ENCODE measurements at places on chromosomes 4 and X.
A peak's percentile ranks its signal among the peaks of the same experiment; 100 is the strongest.

DNA sequence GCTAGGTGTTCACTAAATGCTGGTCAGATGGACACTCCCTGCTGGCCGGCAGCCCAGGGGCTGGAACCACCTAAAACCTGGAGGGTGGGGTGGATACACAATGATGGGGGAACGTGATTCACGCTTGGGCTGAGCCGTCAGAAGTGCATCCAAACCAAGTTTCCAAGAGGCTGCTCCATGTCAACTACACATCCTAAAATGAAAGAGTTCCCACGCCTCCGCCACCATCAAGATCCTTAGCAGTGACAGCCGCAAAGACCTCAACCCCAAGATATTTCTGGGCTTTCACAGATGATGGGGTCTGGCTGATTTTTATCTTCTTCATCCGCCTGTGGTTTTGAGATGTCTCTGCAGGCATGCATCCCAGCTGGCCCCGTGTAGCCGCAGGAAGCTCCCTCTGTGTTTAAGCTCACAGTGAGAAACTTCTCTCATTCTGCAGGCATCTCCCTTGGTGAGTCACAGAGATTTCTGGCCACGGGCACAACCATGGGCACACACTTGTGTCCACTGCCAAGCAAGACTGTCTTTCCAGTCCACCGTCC is 84.4 kb downstream of the HTRA3 start:
- no peak for DNase-seq

- DNase-seq = no peak
These were observed 821.3 kb downstream of the TRIML1 start for GRCh38 chr4:188960411-188961093.

DNA sequence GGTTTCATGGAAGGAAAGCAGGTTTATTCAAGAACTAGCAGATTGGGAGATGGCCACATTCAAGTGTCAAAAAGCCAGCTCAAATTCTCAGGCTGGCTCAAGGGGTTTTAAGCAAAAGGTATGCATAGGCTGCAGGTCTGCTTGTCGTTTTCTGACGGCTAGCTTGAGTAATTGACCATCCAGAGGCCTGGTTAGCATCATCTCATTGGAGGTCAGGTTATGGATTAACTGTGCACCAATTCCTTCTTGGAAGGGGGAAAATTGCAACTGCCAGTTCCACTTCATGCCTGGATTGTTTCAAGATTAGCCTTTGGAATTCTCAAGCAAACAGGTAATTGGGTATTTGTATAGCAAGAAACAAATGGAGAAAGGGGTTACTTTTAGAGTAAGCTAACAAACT is 62.1 kb downstream of the FUNDC1 start:
- DNase-seq = no peak

GRCh38 chr4:67723949-67724348 is 23.0 kb upstream of the UBA6 start:
- no peak for DNase-seq

DNA sequence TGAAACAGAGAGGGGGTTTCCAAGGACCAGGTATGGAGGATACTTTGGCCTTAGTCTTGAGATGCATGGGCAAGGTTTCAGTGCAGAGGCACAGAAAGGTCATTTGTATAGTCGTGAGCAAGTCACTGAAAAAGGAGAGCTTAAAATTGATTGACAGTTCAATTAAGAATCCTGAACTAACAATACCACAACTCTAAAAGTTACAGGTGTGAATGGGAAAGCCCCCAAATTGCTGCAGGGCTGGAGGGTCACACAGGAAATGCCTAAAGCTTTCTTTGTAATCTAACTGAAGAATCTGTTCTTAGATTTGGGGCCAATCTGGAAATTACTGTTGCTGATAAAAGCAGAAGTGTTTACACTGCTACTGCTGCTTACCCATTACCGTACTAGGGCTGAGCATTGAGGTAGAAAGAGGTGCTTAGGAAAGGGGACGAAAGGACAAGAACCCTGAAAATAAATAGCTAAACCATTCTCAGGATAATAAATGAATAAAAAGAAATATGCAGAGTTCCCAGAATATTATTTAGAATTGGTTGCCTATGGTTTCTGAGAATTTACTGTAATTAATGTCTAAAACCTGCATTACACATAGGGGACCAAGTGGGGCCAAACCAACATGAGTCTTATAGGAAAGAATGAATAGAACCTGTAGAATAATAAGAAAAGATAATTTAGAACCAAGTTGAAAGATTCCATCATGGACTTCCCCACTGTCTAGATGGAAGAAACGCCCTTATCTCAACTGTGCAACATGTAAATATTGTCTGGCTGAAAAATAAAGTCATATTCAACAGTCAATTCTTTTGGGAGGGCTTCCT is 91.9 kb upstream of the PPP1R2C start:
- no peak for DNase-seq

DNA sequence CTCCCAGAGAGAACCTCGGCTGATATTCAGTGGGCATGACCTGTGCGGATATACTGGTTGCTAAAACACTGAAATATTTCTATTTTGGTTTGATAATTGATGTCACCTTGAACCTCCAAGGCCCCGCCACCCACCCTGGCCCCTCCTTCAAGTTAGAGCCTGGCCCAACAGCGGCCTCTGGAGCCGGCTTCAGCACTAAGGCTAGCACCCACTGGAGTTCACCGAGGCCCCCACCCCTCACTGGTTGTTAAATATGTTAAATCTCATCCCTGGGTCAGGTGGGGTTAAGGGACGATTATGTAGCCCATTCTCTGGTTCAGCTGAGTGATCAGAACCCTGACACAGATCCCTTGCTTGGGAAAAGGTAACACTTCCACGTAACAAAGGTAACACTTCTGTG is 24.3 kb downstream of the SEL1L3 start:
- DNase-seq = no peak

- DNase-seq = no peak
These were observed 1239.1 kb upstream of the TENM3 start for GRCh38 chr4:181004056-181004455.

DNA sequence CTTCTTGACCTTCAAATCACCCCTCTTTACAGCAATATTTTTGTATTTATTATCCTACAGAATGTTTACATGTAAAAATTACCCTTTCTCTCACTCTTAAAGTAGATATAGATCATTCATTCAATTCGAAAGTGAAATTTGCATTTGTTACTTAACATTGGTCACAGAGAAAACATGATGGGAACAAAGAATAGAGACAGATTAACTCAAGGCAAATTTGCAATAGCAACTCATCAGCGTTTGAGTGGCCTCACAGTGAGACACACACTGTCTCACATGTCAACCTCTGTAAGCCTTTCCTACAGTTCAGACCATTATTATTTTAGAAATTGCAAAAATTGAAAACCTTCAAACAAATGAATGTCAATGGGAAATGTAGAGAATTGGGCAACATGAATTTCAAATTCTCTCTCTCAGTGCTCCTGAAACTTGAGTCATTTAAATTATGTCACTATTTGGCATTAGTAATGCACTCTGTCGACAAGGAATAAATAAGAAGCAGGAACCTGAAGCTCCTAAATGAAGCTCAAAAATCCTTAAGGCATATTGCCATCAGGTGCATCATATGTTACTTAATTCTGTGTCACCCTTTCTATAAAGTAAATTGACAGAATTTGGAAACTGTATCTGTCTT is 148.3 kb upstream of the ANXA10 start:
- no peak for DNase-seq

DNA sequence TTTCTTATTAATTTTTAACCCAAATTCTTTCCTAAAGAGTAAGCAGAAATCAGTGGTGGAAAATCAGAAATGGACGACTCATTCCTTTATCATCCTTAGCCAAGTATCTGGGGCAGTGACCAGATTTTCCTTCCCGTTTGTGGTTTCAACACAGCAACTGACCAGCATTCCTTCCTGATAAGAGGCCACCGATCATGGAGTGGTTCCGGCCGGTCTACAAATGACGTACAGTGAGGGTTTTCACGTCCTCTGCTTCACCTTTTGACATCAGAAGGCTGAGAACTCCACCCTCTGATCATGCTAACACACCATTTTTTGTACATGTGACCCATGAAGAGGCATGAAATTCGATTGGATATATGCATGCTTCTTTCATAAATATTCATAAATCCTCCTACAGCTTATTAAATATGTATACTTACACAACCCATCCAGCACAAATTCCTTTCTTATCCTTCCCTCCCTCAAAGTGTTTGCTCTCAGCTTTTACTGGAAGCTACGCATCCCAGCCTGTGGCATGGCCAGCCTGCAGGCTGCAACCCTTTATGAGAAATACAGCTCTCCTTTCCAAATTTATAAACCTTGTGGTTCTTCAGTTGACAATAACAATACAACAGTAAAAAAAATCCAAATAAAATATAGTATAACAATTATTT is 173.0 kb upstream of the CASK start:
- DNase-seq = no peak

DNA sequence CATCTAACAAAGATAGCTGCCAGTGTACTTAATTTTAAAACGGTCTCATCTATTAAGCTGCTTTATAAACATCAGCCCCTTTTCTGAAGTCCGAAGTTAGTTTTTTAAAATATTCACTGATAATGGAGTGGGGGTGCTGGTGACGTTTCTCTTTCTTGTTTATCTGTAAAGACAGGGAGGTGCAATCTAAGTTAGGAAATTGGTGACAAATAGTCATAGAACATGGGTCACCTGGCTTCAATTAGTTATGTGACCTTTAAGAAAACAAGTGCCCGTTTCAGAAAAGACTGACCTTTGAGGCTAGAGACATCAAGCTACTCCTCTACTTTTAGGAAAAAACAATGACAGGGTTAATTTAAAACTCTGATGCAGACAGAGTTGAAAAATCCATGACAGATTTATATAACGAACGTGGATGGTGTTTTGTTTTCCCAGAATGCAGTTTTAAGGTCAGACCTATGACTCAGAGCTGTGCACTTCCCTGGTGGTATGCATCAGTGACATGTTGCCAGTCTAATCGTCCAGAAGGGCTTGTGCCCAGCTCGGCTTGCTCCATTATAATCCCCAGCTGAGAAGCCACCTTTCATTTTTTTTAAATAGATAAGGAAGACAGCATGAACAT is 38.2 kb downstream of the FHL1 start:
- DNase-seq = no peak

DNA sequence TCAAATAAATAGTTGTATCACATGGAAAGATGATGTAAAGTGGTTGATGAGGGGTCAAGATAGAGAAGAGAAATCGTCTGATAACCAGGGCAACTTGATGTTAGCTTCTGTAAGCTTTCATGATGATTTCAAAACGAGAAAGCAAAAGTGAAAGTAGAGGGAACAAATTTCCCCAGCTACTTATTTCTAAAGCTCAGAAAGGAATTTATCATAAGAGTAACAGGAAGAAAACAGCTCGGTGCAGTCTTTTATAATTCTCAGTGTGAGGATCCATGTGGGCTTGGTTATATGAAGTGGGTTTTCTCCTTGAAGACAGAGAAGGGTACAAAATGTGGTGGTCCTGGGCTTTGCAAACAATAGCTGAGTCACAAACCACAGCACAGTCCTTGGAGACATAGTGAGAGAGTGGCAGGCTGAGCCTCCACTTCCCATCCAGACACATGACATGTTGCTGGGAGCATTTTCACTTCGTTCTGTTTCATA is 32.1 kb upstream of the GLRA2 start:
- DNase-seq = peak; percentile 43

DNA sequence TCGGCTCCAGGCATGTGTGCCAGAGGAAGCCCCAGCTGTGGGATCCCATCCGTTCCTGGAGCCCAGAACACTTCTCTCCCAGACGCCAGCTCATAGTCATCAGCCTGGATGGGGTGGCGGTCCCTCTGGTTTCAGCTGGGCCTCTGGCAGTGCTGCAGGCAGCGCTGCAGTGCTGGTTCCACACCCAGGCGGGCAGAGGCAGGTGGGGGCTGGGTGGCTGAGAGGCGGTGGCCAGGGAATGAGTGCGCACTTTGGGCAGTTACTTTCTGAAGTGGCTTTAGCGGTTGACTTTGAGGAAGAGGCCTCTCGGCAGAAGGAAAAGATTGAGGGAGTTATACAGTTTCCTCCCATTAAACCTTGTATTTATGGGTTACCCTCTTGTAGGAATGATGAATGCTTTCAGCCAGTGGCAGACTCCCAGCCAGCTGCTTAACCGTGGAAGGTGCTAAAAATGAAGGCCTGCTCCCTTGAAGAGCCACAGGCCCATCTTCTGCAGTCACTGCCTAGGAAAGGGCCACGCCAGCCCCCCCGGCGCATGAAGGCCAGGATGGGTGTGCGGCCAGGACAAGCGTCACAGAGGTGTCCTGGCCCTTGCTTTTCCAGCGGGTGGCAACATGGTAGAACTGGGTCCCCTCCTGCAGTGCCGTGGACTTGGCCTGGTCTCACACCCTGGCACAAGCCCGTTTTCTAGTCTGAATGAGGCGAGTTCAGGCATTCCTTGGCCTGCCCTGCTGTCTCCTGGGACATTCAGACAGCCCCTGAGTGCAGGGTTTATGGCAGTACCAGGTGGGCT is 9.9 kb downstream of the TADA2B start:
- no peak for DNase-seq

GRCh38 chr4:168887809-168888208 is 122.2 kb downstream of the CBR4 start:
- no peak for DNase-seq

DNA sequence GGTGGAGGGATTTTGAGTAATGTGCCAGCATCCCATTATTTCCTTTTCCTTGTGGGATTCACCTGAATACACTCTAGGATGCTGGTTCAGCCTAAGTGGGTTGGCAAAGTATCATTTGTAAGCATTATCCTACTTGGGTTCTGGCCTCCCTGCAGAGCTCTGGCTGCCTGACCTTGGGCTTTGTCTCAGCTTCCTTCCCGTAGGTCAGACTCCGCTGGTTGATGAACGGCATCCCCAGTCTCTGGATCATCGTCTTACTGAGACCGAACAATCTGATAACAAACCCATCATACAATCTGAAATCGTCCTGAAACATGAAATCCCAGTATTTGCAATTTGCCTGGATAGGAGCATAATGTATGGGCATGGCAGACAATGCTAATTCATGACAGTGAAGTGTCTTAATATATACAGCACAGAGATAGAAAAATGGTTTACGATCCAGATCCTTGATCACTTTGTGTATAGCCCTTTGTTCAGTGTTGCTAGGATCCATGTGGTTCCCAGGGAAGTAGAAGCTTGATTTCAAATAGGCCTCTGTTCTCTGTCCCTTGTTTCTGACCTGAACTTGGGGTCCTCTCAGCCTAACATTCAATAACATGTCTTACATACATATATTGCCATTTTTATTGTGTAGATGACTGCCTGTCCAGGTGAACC is 5.5 kb downstream of the MID2 start:
- DNase-seq = no peak

DNA sequence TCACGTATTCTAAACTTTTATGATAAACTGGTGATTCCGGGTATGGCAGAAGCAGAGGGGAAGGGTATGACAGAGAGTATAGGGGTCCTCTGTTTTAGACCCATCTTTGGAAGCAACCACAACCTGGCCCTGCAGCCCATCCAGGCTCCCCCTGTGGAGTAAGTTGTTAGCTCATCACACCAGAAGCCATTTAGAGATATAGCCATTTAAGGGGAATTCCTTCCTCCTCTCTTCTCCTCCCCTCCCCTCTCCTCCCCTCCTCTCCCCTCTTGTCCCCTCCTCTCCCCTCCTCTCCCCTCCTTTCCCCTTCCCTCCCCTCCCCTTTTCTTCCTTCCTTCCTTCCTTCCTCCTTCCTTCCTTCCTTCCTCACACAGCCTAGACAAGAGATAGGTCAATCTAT is 197.3 kb upstream of the LDB2 start:
- no peak for DNase-seq

All from stimulated activated effector memory CD8-positive, alpha-beta T cell treated with anti-CD3 and anti-CD28 coated beads, Interleukin-12 subunit alpha, Interleukin-12 subunit beta, amount 100 ng/mL, for 72 hours (primary cell).